ENCODE measurements at places on chromosomes 4 and X. TPM values are rescaled to one million over a fixed set of nuclear protein-coding genes. Genes with fewer than 3 reads are reported as not detected.

DNA sequence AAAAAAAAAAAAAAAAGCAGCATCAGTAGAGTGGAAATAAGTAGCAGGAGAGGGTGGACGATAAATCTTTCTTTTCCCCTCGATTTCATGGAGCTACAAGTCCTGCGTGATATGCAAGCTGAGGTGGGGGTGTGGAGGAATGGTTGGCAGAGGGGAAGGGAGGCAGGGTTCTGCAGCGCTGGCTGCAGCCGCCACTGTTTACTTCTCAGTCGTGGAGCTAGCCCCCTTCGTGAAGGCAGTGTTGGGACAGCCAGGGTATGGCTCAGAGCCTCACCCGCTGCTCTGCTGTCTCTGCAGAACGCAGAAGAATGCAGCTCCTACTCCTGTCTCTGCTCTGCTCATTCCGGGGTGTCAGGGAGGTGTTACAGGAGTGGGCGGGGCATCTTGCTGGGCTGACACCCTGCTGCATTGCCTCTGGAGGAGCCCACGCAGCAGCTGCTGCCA lies 140.6 kb downstream of the GPM6A start:
- no peaks in the 10 kb centered on the region for H3K4me1 ChIP-seq
- H3K27me3 ChIP-seq: no peaks in the 10 kb centered on the region
- H3K27ac ChIP-seq: no peak overlapping the region
- H3K36me3 ChIP-seq: no peaks in the 10 kb centered on the region

- no peak for DNase-seq
- H3K4me3 ChIP-seq: no peak overlapping the region
- no peaks in the 10 kb centered on the region for H3K27me3 ChIP-seq
- H3K36me3 ChIP-seq: no peaks in the 10 kb centered on the region
Measured at GRCh38 chrX:106263817-106264216, 95.7 kb downstream of the PWWP3B start.

GRCh38 chrX:111519215-111519614 lies 7.8 kb downstream of the SERTM2 start:
- H3K36me3 ChIP-seq: no peaks in the 10 kb centered on the region
- H3K4me3 ChIP-seq: no peak overlapping the region
- DNase-seq: peak; percentile 33
- H3K4me1 ChIP-seq: no peaks in the 10 kb centered on the region
- H3K27ac ChIP-seq: no peak overlapping the region
- H3K27me3 ChIP-seq: peaks cover 4% of the 10 kb centered on the region

DNA sequence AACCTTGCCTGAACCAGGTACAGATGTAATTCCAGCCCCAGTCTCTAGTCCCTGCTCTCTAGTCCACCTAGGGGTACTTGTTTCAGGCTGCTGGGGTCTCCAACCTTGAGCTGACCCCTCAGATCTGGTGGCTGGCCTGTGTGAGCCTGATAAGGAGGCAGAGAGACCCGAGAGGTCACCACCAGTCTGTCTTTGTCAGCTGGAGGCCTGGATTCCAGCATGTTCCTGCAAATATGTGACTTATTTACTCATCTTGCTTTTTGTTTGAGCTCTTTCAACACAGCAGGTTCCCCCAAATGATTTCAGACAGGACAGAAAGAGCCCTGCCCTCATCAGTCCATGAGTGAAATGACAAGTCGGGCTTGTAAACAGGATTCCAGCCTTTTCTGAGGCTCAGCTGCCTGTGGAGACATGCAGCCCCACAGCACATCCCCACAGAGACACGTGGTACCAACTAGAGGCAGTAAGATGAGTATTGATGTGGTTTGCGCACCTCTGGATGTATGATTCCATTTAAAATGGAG lies 37.5 kb upstream of the STK26 start:
- no peak overlapping the region for H3K4me3 ChIP-seq
- no peak overlapping the region for H3K27ac ChIP-seq
- H3K4me1 ChIP-seq: no peaks in the 10 kb centered on the region
- no peaks in the 10 kb centered on the region for H3K36me3 ChIP-seq
- no peak for DNase-seq

The AWAT2 gene
- polyA plus RNA-seq: not detected

- H3K36me3 ChIP-seq: no peaks in the 10 kb centered on the region
- no peak overlapping the region for H3K4me3 ChIP-seq
- no peak overlapping the region for H3K27ac ChIP-seq
- peak; percentile 84 for DNase-seq
- H3K27me3 ChIP-seq: no peaks in the 10 kb centered on the region
Measured at GRCh38 chr4:108889696-108890483, 127.0 kb upstream of the ETNPPL start.

- peak; percentile 25 for DNase-seq
- no peak overlapping the region for H3K4me3 ChIP-seq
- H3K36me3 ChIP-seq: no peaks in the 10 kb centered on the region
Measured at GRCh38 chr4:26837993-26838842, 22.4 kb upstream of the STIM2 start.

DNA sequence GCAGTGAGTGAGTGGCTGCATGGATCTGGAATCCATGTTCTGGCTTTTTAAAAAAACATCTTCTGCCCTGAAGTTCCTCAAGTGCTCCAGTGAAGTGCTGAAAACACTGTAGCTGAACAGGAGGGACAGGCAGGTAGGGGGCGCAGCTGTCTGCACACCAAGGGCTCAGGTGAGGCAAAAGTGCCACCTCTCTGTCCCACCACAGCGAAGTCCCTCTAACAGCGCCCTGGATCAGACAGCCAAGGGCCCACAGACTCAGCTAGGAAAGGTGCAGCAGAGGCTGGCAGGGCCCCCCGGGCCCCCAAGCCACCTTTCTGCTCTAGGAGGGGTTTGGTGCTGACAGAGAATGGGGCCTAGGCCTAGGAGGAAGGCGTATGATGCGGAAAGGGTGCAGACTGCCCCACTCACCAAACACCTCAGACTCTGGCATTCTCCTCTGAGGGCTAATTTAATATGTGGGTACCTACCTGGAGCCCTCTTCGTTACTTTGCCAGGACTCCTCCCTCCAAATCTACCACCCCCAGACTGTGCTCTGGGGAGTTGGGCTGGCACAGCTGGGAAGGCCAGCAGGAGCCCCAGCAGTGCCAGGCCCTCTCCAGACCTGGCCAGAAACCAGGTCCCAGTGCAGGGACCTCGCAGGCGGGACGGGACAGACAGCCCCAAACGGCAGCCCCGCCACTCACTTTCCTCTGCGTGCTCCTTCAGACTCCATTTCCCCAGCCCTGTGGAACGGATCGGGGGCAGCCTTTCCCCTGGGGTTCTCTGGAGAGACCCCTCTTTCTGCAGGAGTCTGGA lies 73.7 kb downstream of the ENPP6 start:
- H3K36me3 ChIP-seq: no peaks in the 10 kb centered on the region
- H3K27me3 ChIP-seq: no peaks in the 10 kb centered on the region
- H3K4me1 ChIP-seq: no peaks in the 10 kb centered on the region
- H3K27ac ChIP-seq: no peak overlapping the region
- no peak overlapping the region for H3K4me3 ChIP-seq

The WDFY3 gene
- 9.4 TPM for polyA plus RNA-seq

Measured in kidney (tissue), 22 donors.